ENCODE measurements at places on chromosomes 12 and 14.

- no peak for DNase-seq
Measured at GRCh38 chr12:11609045-11609444, 40.4 kb upstream of the ETV6 start.

DNA sequence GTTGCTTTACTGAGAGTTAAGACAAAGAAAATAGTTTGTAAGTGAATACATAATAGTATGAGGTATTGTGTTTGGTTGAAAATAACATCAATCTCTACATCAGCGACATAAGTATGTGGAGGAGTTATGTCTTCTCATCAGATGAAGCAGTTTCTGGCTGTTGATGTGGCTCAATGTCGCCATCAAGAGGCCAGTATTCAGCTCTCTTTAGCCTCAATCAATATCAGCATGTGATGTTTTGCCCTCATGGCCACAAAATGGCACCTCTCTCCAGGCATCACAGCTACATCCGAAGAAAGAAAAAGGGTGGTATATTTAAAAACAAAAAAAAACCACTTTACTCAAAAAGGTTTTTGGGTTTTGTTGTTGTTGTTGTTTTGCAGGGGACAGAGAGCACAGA lies 302.3 kb upstream of the TMEM132C start:
- no peak for DNase-seq

DNA sequence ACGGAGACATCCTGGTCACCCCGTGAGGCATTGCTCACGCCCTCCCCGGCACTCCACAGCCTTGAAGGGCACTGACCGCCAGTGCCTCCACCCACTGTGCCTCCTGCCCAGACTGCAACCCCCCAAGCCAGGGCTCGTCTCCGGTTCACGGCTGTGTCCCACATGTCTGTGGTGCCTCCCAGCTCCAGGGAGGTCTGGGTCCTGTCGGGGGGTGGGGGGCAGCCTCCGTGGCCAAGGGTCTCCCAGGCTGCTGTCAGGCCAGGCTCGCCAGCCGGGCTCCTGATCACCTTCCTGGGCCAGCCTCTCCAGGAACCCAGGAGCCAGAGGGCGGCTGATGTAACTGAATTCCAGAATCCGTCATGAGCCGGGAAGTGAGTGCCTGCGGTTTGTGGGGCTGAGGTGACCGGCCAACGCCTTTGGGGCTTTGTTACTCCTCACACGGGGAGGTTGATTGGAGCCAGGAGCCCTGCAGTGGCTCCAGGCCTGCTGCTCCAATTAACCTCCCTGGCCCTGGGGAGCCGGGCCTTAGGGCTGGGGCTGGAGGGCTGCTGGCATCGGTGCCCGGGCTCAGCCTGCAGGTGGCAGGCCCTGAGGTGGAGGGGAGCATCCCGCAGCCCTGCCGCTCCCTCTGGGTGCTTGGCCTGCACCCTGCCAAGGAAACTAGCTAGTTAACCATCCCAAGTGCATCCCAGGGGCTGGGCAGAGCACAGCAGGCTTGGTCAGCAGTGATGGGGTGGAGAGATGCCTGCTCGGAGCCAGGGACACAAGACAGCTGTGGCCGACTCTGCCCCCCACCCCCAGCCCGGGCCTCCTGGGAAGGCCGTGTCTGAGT lies 36.4 kb upstream of the FBRSL1 start:
- DNase-seq, result no peak

DNA sequence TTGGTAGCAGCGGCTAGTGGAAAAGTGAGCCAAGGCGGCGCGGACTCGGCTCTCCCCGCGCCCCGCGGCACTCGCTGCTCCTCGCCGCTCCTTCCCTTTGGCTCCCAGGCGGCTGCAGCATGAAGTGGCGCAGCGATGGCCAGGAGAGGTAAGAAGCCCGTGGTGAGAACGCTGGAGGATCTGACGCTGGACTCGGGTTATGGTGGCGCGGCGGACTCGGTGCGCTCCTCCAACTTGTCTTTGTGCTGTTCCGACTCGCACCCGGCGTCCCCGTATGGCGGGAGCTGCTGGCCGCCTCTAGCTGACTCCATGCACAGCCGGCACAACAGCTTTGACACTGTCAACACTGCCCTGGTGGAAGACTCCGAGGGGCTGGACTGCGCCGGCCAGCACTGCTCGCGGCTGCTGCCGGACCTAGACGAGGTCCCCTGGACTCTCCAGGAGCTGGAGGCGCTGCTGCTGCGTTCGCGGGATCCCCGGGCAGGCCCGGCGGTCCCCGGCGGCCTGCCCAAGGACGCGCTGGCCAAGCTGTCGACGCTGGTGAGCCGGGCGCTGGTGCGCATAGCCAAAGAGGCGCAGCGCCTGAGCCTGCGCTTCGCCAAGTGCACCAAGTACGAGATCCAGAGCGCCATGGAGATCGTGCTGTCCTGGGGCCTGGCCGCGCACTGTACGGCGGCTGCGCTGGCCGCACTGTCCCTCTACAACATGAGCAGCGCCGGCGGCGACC lies 225.6 kb upstream of the CRY1 start:
- DNase-seq, result peak; percentile 9

- no peak for DNase-seq
Measured at GRCh38 chr12:4089956-4090355, 183.6 kb upstream of the CCND2 start.

- DNase-seq, result no peak
Measured at GRCh38 chr14:69838881-69839416, 40.3 kb upstream of the SMOC1 start.
